Muscle of leg (tissue), 16 donors: ENCODE measurements at places on chromosomes 4 and X.

DNA sequence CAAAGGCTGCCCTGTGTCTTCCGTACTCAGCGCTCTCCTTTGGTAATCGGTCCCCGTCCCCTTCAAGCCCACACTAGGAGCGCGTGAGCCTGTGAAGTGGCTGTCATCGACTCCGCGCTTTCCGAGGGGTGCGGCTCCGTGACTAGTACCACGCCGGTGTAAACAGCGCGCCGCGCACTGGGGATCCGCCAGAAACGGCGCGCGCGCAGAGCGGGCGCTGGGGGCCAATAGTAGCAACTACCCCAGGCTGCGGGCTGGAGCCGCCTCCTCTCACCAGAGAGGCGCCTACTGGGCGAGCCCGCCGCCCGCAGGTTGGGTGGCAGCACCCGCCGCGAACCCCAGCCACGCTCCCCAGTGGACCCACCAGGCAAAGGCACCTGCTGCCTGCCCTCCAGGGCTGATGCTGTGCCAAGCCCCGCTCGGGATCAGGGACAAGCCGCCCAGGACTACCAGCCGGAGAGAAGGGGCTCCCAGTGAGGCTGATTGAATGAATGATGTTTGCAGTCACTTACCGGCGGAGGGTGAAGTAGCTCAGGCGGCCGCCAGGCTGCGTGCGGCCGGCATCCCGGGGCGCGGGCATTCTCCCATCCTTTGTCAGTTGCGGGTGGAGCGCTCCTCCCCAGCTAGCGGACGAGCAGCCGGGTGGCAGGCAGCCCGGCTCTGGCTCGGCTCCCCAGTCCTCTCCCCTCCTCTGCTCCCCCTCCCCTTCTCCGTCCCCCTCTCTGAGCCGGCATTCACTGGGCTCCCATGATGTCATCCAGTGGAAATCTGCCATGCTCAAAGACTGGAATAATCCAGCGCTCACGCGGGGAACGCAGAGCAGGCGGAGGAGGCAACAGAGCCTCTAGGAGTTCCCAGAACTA is 370.3 kb upstream of the SMIM31 start:
- peak; percentile 94 for DNase-seq

- DNase-seq = no peak
These were observed 4.9 kb upstream of the SLC10A4 start for GRCh38 chr4:48478273-48478672.

GRCh38 chrX:45134315-45134731 is 66.4 kb downstream of the DIPK2B start:
- peak; percentile 49 for DNase-seq

DNA sequence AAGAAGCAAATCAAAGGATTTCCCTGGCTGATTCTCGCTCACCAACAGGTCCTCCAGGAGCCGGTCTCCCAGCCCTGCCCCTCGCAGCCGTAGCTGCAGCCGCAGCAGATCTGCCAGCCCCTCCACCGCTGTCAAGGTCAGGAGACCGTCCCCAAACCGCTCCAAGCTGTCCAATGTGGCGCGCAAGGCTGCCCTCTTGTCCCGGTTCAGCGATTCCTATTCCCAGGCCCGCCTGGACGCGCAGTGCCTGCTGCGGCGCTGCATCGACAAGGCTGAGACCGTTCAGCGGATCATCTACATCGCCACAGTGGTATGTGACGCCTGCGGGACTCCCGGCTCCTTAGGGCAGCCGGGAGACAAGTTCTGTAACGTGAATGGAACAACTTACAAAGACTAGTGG is 25.6 kb downstream of the SPATA18 start:
- DNase-seq = peak; percentile 26

DNA sequence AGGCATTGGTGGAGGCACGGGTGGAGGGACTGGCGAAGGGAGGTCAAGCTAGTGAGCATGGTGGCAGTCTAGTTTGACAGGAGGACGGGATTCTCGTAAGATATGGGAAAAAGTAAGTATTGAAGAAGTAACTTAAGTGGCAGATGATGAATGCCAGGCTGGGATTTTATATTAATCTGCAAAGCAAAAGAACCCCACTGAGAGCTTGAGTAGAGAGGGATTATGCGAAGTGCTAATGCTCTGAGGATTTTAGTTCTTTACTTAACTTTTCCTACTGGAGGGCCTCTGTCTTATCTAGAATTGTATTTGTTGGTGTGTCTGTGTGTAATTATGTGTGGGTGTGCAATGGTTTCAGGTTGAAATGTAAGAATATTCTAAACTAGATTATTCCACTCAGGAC is 327.9 kb downstream of the FAT4 start:
- no peak for DNase-seq

- DNase-seq = peak; percentile 6
These were observed 28.2 kb upstream of the HUWE1 start for GRCh38 chrX:53714580-53715345.

DNA sequence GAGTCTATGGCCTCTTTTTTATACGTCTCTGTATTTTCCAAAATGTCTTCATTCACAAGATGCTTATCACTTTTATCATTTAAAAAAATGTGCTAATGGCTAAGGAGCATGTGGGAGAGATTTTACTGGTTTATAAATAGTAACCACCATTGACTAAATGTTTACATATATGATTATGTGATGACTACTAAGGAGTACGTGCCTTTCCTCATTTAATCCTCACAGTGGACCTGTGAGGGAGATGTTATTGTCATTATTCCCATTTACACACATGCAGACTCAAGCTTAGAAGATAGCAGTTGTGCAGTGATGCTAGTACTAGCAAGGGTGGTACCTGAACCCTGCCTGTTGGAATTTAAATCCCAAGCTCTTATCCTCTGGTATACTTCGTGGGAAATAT is 2.4 kb downstream of the SRD5A3 start:
- no peak for DNase-seq

DNA sequence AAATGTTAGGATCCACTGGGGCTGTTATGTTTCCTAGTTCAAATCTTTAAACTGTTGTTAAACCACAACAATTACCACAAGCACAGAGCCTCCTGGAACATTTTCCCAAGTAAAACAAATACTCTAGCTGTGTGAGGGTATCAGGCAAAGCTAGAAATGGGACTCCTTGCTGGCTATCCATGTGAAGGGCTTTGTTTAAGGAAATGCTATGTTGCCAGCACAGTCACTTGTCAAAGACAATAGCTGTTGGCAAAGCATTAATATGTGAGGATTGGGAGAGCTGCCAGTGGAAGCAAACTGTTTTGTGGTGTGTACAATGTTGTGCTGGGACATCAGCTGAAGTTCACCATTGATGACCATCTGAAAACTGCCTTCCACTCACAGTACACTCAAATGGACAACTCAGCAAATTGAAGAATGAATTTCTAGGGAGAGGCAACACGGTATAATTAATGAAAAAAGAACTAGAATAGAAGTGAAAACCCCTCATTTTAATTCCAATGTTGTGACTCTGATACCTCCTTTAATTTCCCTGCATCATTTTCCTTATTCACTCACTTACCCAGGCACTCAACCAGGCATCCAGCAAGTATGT is 100.8 kb downstream of the ANXA3 start:
- DNase-seq = peak; percentile 45

DNA sequence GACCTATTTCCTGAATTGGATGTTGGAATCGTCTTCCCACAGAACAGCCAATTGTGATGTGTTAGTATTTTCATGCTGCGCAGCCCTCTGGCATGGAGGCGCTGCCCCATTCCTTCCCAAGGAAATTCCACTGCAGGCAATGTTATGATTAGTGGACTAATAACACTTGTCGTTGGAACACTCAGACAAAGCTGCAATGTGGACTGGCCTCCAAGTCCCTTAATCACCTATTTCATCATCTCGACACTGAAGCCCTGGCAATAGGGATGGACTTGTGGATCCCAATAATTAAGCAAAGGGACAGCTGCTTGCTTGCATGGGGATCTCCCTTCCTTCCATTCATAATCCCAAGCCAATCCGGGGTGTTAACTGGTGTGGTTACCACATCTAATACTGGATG is 78.8 kb upstream of the PLAC1 start:
- DNase-seq = peak; percentile 74

GRCh38 chrX:152904151-152905080 is 6.5 kb downstream of the ZNF185 start:
- peak; percentile 45 for DNase-seq

- DNase-seq = no peak
These were observed 9.2 kb downstream of the HOPX start for GRCh38 chr4:56671860-56672259.

DNA sequence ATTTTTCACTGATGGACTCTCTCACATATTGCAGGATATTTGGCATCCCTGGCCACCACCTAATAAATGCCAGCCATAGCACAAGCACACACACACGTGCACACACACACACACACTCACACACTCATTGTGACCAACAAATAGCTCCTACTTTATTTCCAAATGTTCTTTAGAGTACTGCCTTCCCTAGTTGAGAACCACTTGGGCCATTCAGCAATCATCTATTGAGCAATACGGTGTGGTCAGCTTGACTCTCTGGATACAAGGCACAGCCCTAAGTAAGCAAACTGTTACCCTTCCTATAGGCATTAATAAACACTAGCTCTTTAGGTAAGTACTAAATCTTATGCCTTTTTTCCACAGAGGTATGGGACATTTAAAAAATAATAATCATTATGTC is 21.1 kb downstream of the CORIN start:
- DNase-seq = no peak

- no peak for DNase-seq
These were observed 19.7 kb upstream of the SOX3 start for GRCh38 chrX:140524556-140524955.

- peak; percentile 5 for DNase-seq
These were observed 36.7 kb upstream of the NEUROG2 start for GRCh38 chr4:112552668-112553067.

GRCh38 chr4:137762591-137762990 is 230.3 kb upstream of the PCDH18 start:
- no peak for DNase-seq

DNA sequence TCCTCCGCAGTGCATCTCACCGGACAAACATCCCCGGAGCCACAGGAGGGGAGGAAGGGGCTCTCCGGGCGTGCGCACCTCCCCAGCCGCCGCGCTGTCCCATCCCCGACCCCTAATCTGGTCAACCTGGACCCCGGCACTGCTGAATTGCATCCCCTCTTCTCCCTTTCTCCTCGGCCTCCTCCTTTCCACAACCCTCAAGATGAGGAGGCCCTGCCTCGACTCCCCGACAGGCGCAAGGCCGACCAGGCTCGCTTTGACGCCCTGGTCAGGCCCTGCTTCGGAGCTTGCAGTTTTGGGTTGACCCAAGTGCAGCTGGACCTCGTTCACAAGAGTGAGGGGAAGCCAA is 2.3 kb downstream of the PDGFRA start:
- no peak for DNase-seq

DNA sequence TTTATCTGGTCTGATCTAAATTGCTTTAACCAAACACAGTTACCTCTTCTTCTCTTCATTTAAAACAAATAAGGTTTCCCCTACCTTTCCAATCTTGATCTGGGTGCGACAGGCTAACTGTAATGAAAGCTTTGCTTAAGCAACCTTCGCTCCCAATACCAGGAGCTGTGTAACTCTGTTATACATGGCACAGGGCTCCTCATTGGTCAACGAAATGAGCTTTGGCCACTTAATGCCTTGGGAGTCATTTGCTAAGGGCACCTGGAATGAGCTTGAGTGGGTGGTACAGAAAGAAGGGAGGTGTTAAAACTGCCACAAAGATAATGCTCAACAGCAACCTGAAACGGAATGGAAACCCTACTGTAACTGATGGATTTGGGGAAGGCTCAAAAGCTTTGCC is 140.5 kb downstream of the CHRNA9 start:
- DNase-seq = no peak

GRCh38 chrX:53153581-53153980 is 59.6 kb downstream of the KANTR start:
- DNase-seq = no peak
